Thymus (tissue), 14 donors: ENCODE measurements at places on chromosomes 6 and 20.

- no peaks in the 10 kb centered on the region for H3K36me3 ChIP-seq
- H3K27ac ChIP-seq: no peak overlapping the region
- H3K27me3 ChIP-seq: no peaks in the 10 kb centered on the region
- no peaks in the 10 kb centered on the region for H3K4me1 ChIP-seq
- no peak overlapping the region for H3K4me3 ChIP-seq
- no peak for DNase-seq
Measured at GRCh38 chr6:82249381-82250253, 2.1 kb upstream of the IBTK start.

DNA sequence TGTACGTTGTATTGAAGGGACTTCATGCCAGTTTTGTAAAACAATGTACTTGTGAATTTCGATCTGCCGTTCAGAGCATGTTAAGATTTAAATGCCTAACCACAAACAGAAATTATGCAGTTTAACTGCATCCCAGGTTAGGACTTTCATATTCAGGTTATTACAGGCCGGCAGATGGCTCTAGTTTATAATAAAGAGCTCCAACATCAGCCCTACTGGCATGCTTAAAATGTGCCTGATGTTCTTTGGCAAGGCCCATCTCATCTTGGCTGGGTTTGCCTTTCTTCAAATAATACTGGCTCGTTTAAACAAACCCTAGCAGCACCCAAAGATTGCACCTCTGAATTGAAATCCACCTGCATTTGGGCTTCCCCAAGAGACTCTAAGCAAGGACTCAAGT lies 169.3 kb upstream of the RIN2 start:
- H3K36me3 ChIP-seq: no peaks in the 10 kb centered on the region
- H3K27ac ChIP-seq: no peak overlapping the region
- DNase-seq: no peak
- no peaks in the 10 kb centered on the region for H3K27me3 ChIP-seq

DNA sequence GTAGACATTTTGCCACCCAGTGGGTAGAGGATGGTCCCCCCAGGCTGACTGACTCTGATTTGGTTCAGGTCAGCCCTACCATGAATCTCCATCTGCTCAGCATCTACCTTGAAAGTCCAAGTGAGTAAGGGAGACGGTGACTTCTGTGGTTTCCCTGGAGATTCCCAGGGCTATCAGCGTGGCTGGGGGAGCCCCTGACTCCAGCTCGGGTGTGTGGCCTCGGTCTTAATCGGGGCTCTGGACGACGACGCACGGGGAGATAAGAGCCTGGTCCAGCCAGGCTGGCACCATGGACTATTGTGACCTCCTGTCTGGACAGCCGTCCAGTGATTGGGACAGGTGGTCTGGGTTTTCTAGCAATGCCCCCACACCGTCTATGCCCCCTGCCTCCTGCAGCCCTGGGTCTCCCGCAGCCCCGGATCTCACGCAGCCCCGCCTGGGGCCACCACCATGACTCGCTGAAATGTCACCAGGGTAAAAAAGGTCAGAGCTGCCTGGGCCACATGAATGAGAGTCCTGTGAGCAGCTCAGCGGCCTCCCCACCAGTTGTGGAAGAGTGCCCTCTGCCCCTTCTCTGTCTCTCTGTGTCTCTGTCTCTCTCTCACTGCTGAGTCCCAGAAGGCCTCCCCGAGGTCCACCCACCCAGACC lies 47.1 kb upstream of the GATA5 start:
- no peak overlapping the region for H3K27ac ChIP-seq
- peaks cover 19% of the 10 kb centered on the region for H3K27me3 ChIP-seq
- no peak for DNase-seq
- no peaks in the 10 kb centered on the region for H3K4me1 ChIP-seq
- H3K36me3 ChIP-seq: no peaks in the 10 kb centered on the region

GRCh38 chr6:97074785-97075184 lies 150.3 kb downstream of the KLHL32 start:
- H3K4me3 ChIP-seq: no peak overlapping the region
- no peaks in the 10 kb centered on the region for H3K4me1 ChIP-seq
- H3K27me3 ChIP-seq: no peaks in the 10 kb centered on the region
- H3K36me3 ChIP-seq: no peaks in the 10 kb centered on the region
- no peak overlapping the region for H3K27ac ChIP-seq
- DNase-seq: no peak

DNA sequence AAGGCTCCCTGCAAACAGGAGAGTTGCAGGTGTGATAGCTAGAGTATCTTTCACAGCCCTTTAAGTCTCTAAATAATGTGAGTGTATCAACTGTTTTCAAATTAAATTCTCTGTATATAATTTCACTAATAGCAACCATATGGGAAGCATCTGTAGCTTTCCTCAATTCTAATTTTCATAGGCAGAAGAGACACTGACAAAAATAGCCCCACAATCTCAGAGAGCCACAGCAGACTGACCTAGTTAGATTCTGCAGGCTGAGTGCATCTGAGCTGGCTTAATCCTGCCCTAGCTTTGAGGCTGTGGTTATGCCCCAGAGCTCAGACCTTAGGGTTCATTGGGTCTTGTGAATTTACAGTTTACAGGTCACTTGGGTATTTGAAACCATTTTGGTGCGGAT lies 63.9 kb downstream of the MAP7 start:
- H3K4me3 ChIP-seq: no peak overlapping the region
- no peaks in the 10 kb centered on the region for H3K27me3 ChIP-seq
- DNase-seq: no peak
- no peaks in the 10 kb centered on the region for H3K4me1 ChIP-seq
- no peaks in the 10 kb centered on the region for H3K36me3 ChIP-seq

- DNase-seq: no peak
- no peak overlapping the region for H3K27ac ChIP-seq
- no peaks in the 10 kb centered on the region for H3K36me3 ChIP-seq
- no peaks in the 10 kb centered on the region for H3K27me3 ChIP-seq
- no peak overlapping the region for H3K4me3 ChIP-seq
Measured at GRCh38 chr6:2820415-2820814, 21.2 kb downstream of the SERPINB1 start.

DNA sequence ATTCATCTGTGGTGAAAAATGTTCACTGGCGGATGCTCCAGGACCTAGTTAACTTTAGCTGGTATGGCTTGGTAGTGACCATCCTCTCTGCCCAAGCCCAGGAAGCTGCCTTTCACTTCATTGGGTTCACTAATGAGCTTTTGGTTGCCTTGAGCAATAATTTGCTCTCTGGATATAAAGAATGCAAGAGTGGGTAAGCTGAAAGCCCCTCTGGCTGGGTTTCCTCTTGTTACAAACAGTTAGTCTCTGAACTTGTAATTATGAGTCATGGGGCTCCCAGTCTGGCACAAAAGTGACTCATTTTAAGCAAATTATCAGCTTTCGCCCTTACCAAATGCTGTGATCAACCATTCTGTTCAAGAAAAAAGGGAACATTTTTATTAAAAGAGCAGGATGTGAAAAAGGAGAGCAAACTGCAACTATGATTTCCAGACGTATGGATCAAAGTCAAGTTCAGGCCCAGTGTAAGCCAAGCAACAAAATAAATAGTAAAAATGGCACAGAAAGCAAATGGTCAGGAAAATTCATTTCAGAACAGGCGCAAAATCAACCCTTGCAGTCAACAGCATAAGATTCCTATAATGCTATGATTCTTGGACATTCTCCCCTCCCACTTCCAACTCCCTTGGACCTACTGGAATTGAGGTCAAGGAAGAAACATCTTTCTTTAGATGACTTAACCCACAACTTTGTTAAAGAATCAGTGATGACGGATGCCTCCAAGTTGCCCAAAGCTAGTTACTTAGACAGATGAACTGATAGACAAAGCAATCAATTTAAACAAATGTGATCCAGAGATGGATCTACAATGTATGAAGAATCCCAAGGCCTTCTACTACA lies 130.0 kb upstream of the KCNK16 start:
- no peak overlapping the region for H3K27ac ChIP-seq
- no peaks in the 10 kb centered on the region for H3K27me3 ChIP-seq
- H3K36me3 ChIP-seq: no peaks in the 10 kb centered on the region

DNA sequence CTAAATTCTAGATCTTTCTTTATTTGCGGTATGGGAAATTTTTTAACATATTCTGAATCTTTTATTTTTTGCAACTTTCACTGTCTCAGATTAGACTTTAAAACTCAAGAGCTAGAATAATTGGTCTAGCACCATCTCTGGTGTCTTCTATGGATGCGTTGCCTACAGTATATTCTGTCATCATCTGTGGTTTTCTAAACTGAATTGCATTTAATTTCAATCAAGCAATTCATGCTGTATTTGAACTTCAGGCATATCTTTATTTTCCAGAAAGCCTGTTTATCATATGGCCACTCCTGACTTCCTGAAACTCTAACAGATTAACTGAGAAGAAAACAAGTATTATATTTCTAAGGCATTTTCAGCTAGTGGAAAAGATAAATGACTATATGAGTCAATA lies 281.6 kb downstream of the PLCB1 start:
- H3K36me3 ChIP-seq: no peaks in the 10 kb centered on the region
- H3K27ac ChIP-seq: no peak overlapping the region
- H3K4me3 ChIP-seq: no peak overlapping the region
- H3K4me1 ChIP-seq: no peaks in the 10 kb centered on the region
- DNase-seq: no peak
- no peaks in the 10 kb centered on the region for H3K27me3 ChIP-seq

GRCh38 chr6:113978084-113978675 lies 7.2 kb upstream of the HDAC2 start:
- no peak for DNase-seq
- no peaks in the 10 kb centered on the region for H3K27me3 ChIP-seq
- no peak overlapping the region for H3K27ac ChIP-seq
- H3K36me3 ChIP-seq: no peaks in the 10 kb centered on the region
- H3K4me1 ChIP-seq: no peaks in the 10 kb centered on the region

- H3K4me3 ChIP-seq: no peak overlapping the region
- H3K4me1 ChIP-seq: peaks cover 9% of the 10 kb centered on the region
- no peak overlapping the region for H3K27ac ChIP-seq
- H3K27me3 ChIP-seq: no peaks in the 10 kb centered on the region
Measured at GRCh38 chr20:9161311-9161710, 92.4 kb downstream of the PLCB4 start.

GRCh38 chr20:18279242-18279641 lies 9.1 kb upstream of the ZNF133 start:
- H3K4me3 ChIP-seq: no peak overlapping the region
- no peaks in the 10 kb centered on the region for H3K36me3 ChIP-seq
- H3K27ac ChIP-seq: no peak overlapping the region
- no peak for DNase-seq
- no peaks in the 10 kb centered on the region for H3K4me1 ChIP-seq

GRCh38 chr6:166166314-166167257 lies 1.1 kb downstream of the TBXT start:
- no peak overlapping the region for H3K4me3 ChIP-seq
- peaks cover 25% of the 10 kb centered on the region for H3K4me1 ChIP-seq
- H3K27ac ChIP-seq: no peak overlapping the region

DNA sequence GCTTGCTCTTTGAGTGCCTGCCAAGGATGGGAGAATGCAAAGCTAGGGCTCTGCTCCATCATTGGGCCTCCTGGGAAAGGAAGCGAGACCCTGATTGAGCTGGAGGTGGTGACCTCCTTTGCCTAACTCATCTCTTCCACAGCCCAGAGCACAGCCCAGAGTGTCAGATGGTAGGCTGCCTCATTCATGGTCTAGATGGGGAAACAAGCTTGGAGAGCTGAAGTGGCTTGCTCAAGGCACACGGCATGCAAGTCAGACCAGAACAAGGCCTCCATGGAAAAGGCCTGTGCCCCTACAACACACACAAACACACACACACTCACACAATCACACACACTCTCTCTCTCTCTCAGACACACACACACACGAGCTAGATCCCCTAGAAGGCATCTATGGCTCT lies 17.5 kb downstream of the TGM3 start:
- H3K4me1 ChIP-seq: no peaks in the 10 kb centered on the region
- no peaks in the 10 kb centered on the region for H3K36me3 ChIP-seq
- H3K4me3 ChIP-seq: no peak overlapping the region
- DNase-seq: no peak

GRCh38 chr20:52261792-52262191 lies 70.2 kb upstream of the ZFP64 start:
- H3K36me3 ChIP-seq: no peaks in the 10 kb centered on the region
- no peak overlapping the region for H3K4me3 ChIP-seq
- no peak for DNase-seq
- H3K4me1 ChIP-seq: no peaks in the 10 kb centered on the region
- H3K27me3 ChIP-seq: no peaks in the 10 kb centered on the region

DNA sequence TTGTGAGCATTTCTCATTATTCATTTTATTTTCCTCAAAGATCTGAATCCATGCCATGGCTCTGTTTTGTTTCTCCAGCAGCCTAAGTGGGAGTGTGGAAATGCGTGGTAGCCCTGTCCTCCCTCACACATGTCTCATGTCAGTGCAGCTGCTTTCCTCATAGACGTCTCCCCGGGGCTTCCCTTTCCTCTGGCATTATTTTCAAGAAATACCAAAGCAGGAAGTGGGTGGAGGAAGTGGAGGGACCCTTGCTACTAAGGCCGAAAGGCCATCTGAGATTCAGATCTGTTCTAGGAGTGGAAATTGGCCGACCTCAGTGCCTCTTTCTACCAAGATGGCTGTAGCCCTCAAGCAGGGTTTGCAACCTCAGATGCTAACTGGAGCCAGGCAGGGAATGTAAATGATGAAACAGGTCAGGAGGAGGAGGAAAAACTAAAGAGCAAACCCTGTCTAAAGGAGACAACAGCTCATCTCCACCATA lies 420.9 kb upstream of the PLCB4 start:
- H3K4me3 ChIP-seq: no peak overlapping the region
- no peaks in the 10 kb centered on the region for H3K36me3 ChIP-seq
- no peaks in the 10 kb centered on the region for H3K4me1 ChIP-seq
- H3K27ac ChIP-seq: no peak overlapping the region

DNA sequence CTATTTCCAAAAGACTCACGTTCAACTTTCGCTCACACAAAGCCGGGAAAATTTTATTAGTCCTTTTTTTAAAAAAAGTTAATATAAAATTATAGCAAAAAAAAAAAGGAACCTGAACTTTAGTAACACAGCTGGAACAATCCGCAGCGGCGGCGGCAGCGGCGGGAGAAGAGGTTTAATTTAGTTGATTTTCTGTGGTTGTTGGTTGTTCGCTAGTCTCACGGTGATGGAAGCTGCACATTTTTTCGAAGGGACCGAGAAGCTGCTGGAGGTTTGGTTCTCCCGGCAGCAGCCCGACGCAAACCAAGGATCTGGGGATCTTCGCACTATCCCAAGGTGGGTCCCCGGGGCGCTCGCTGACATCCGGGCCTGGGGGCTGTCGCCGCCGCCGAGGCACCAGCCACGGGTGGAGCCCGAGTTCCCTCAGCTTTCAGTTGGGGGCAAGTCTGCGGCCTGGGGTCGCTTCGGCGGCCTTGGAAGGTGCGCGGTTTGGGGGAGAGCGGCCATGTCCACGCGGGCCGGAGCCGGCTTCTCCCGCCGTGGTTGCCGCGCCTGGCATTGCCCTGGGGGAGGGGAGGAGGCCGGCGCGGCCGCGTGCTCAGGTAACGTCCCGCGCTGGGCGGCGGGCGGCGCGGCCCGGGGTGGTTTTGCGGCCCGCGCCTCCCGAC lies 429 bp downstream of the AMD1 start:
- no peak for DNase-seq
- H3K36me3 ChIP-seq: no peaks in the 10 kb centered on the region
- peak overlapping the region; percentile 85 for H3K4me3 ChIP-seq
- peak overlapping the region; percentile 87 for H3K27ac ChIP-seq

- no peaks in the 10 kb centered on the region for H3K27me3 ChIP-seq
- H3K36me3 ChIP-seq: peaks cover 3% of the 10 kb centered on the region
- H3K4me1 ChIP-seq: peaks cover 23% of the 10 kb centered on the region
- H3K4me3 ChIP-seq: peak overlapping the region; percentile 55
- H3K27ac ChIP-seq: peak overlapping the region; percentile 46
Measured at GRCh38 chr6:31462026-31462963, 35.6 kb upstream of the MICB start.

- H3K4me3 ChIP-seq: no peak overlapping the region
- no peaks in the 10 kb centered on the region for H3K27me3 ChIP-seq
- H3K27ac ChIP-seq: no peak overlapping the region
- no peaks in the 10 kb centered on the region for H3K4me1 ChIP-seq
- DNase-seq: no peak
Measured at GRCh38 chr20:23233341-23233740, 117.2 kb upstream of the NXT1 start.
